Tracheal epithelial cell (primary cell): ENCODE measurements at places on chromosomes 12 and 14. TPM values are rescaled to one million over a fixed set of nuclear protein-coding genes. Genes with fewer than 3 reads are reported as not detected.

The DNAJC22 gene
- under 0.01 and 0.72 TPM in 2 replicates for total RNA-seq

The TPPP2 gene
- not detected in 2 replicates for total RNA-seq

The OTOGL gene
- not detected in 2 replicates for total RNA-seq

The TROAP gene
- total RNA-seq, result 1.5 and 1.7 TPM in 2 replicates

The ARMH4 gene
- 1.4 TPM in 1 of 2 replicates, not detected in the other for total RNA-seq

The TMEM63C gene
- 1.4 and 8.1 TPM in 2 replicates for total RNA-seq

The SOX5 gene
- total RNA-seq, result under 0.01 TPM in 1 of 2 replicates, not detected in the other

The SAMD15 gene
- total RNA-seq, result 0.21 and 0.72 TPM in 2 replicates

The RNFT2 gene
- under 0.01 and 0.72 TPM in 2 replicates for total RNA-seq

The FAM186B gene
- total RNA-seq, result under 0.01 and 0.48 TPM in 2 replicates

The RIN3 gene
- 0.96 and 3.2 TPM in 2 replicates for total RNA-seq

The BHLHE41 gene
- total RNA-seq, result under 0.01 and 0.72 TPM in 2 replicates

The BICDL1 gene
- 6.3 and 9.0 TPM in 2 replicates for total RNA-seq

The CDCA3 gene
- total RNA-seq, result under 0.01 and 2.4 TPM in 2 replicates

The KRT6C gene
- total RNA-seq, result 22.0 and 155 TPM in 2 replicates

The GLIPR1L2 gene
- total RNA-seq, result 0.48 and 0.85 TPM in 2 replicates

The BDKRB2 gene
- total RNA-seq, result 0.64 and 2.9 TPM in 2 replicates

The SLC6A13 gene
- total RNA-seq, result 0.48 TPM in 1 of 2 replicates, not detected in the other

The SERPINA4 gene
- 0.24 TPM in 1 of 2 replicates, not detected in the other for total RNA-seq

The MMP17 gene
- 4.0 and 8.7 TPM in 2 replicates for total RNA-seq

The KCNA1 gene
- total RNA-seq, result not detected in 2 replicates

The ST8SIA1 gene
- 0.24 and 0.85 TPM in 2 replicates for total RNA-seq

The ZNF219 gene
- total RNA-seq, result 10.2 and 23.1 TPM in 2 replicates

The MAGOHB gene
- total RNA-seq, result 6.6 and 8.7 TPM in 2 replicates

The KRT1 gene
- total RNA-seq, result not detected in 2 replicates

The VRTN gene
- not detected in 2 replicates for total RNA-seq

The HOXC13 gene
- total RNA-seq, result not detected in 2 replicates

The STON2 gene
- 86.3 and 89.4 TPM in 2 replicates for total RNA-seq

The KLRC1 gene
- under 0.01 TPM in 1 of 2 replicates, not detected in the other for total RNA-seq

The PRKAG1 gene
- 59.8 and 69.1 TPM in 2 replicates for total RNA-seq

The ANKS1B gene
- total RNA-seq, result 0.48 TPM in 1 of 2 replicates, not detected in the other

The HPD gene
- 0.24 TPM in 1 of 2 replicates, not detected in the other for total RNA-seq

The FAM181A gene
- not detected in 2 replicates for total RNA-seq

The ZNF140 gene
- 14.5 and 18.8 TPM in 2 replicates for total RNA-seq

The FGF6 gene
- not detected in 2 replicates for total RNA-seq

The ATP5F1B gene
- 477 and 535 TPM in 2 replicates for total RNA-seq

The CLEC14A gene
- 0.21 and 0.24 TPM in 2 replicates for total RNA-seq

The KRT75 gene
- 1.1 and 87.0 TPM in 2 replicates for total RNA-seq
